ENCODE measurements at places on chromosomes 5 and 9. TPM values are rescaled to one million over a fixed set of nuclear protein-coding genes. Genes with fewer than 3 reads are reported as not detected.

The INSL6 gene
- not detected for total RNA-seq

DNA sequence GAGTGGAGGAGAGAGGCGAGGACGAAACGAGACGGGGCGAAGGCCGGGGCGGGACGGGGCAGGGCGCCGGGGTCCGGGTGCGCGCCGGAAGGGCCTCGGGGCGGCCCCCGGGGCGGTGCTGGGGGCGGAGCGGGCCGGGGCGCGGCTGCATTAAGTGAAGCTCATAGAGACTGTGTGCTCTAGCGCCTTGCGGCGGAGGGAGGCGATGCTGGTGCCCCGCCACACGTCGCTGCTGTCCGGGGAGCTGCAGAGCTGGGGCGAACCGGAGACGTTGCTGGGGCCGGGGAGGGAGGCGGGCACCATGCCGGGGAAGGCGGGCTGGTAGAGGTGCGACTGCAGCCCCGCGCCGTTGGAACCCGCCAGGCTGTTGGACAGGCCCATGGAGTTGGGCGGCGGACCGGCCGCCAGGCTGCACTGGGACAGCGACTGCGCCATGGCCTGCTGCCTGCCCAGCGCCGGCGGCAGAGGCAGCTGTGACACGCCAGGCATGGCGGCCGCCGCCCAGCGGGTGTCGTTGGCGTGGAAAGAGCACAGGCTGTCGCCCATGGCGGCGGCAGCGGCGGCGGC lies 8.3 kb downstream of the OTP start:
- DNase-seq, result no peak

The EIF4E1B gene
- total RNA-seq, result not detected

- no peak for DNase-seq
Measured at GRCh38 chr5:60699288-60699608, 718 bp downstream of the DEPDC1B start.

- no peak for DNase-seq
Measured at GRCh38 chr9:93089024-93089423, 7.0 kb upstream of the CARD19 start.

All from ascending aorta (tissue), 2 donors.